ENCODE measurements at places on chromosomes 3 and 15. TPM values are rescaled to one million over a fixed set of nuclear protein-coding genes. Genes with fewer than 3 reads are reported as not detected.

DNA sequence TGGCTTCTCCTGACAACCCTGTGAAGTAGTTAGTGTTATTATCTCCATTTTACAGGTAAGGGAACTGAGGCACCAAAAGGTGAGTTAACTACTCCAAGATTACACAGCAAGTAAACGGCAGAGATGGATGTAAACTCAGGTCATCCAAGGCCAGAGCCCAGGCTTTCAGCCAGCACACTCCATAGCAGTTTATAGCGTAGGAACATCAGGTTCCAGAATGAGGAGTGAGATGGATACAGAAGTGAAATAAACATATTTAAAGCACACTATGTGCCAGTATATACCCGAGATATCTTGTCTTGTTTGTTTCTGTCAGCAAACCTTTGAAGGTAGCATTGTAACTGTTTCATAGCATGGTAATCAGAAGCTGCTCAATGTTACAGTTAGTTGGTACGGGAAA lies 279.0 kb downstream of the OXSM start:
- H3K27ac ChIP-seq, result no peak overlapping the region
- H3K36me3 ChIP-seq, result no peaks in the 10 kb centered on the region
- no peaks in the 10 kb centered on the region for H3K27me3 ChIP-seq

DNA sequence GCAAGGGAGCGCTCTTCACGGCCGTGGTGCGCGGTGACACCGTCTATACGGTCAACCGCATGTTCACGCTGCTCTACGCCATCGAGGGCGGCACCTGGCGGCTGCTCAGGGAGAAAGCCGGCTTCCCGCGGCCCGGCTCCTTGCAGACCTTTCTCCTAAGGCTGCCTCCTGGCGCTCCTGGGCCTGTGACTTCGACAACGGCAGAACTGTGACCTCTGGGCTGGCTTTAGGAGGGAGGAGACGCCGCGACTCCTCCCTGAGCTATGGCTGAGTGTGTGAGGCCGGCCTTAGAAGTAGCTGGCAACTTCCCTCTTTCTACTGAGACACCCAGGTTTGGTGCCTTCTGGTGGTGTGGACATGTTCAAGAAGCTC lies 1.4 kb downstream of the KBTBD13 start:
- no peak overlapping the region for H3K27ac ChIP-seq

GRCh38 chr3:28903171-28903601 lies 377.7 kb upstream of the RBMS3 start:
- DNase-seq, result no peak
- no peaks in the 10 kb centered on the region for H3K4me1 ChIP-seq
- no peak overlapping the region for H3K4me3 ChIP-seq
- no peaks in the 10 kb centered on the region for H3K27me3 ChIP-seq

DNA sequence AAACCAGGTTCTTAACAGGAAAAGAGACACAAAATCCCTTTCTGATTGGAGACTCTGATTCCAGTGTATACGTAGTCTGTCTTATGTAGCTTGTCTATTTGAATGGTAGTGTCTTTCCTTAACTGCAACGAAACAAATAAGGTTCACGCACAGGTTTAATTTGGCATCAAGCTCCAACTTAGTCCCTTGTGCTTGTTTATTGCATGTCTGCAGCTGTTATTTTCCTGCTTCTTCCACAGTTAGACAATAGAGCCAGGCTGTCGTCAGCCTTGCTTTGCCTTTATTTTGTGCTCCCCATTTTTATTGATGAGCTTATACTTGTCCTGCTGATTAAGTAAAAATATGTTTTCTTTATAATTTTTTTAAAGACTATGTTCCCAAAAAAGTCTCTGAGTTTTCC lies 152.7 kb upstream of the CDIN1 start:
- no peak for DNase-seq
- H3K27me3 ChIP-seq, result no peaks in the 10 kb centered on the region
- H3K27ac ChIP-seq, result no peak overlapping the region
- no peak overlapping the region for H3K4me3 ChIP-seq

- no peaks in the 10 kb centered on the region for H3K27me3 ChIP-seq
- no peaks in the 10 kb centered on the region for H3K36me3 ChIP-seq
- H3K4me3 ChIP-seq, result no peak overlapping the region
- no peak for DNase-seq
- H3K4me1 ChIP-seq, result no peaks in the 10 kb centered on the region
- no peak overlapping the region for H3K27ac ChIP-seq
Measured at GRCh38 chr15:81575436-81576123, 201.6 kb upstream of the TMC3 start.

Gene RAB6B
- 0.51 TPM for total RNA-seq

DNA sequence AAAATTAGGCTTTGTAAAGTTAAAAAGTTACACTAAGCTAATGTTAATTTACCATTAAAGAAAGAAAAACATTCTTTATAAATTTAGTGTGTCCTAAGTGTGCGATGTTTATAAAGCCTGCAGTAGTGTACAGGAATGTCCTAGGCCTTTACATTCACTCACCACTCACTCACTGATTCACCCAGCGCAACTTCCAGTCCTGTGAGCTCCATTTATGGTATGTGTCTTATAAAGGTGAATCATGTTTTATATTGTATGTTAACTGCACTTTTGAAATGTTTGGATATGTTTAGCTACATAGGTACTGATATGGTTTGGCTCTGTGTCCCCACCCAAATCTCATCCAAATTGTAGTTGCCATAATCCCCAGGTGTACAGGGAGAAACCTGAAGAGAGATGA lies 549.7 kb upstream of the EPHA6 start:
- no peak overlapping the region for H3K4me3 ChIP-seq
- H3K36me3 ChIP-seq, result no peaks in the 10 kb centered on the region
- no peaks in the 10 kb centered on the region for H3K27me3 ChIP-seq

DNA sequence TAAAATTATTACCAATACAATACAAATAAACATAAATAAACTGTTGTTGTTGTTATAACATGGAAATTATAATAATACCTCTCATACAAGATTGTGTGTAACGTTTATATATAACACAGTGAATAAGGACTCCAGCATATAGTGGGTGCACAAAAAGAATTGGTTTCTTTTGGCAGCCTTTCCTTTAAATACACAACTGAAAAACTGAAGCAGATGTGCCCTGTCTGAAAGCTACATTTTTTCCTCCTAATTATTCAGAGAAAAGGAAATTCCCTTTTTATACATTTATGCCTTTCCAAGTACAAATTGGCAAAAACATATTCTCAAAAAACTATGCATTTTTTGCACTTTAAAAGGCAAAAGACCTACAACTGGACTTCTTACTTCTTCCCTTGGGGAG lies 928.9 kb upstream of the NR2F2 start:
- peaks cover 4% of the 10 kb centered on the region for H3K4me1 ChIP-seq
- no peak overlapping the region for H3K27ac ChIP-seq
- H3K36me3 ChIP-seq, result no peaks in the 10 kb centered on the region
- H3K27me3 ChIP-seq, result no peaks in the 10 kb centered on the region
- no peak overlapping the region for H3K4me3 ChIP-seq
- DNase-seq, result no peak

Gene STRIT1
- not detected for total RNA-seq

Gene GABRA5
- total RNA-seq, result not detected

- peaks cover 8% of the 10 kb centered on the region for H3K27me3 ChIP-seq
- DNase-seq, result no peak
- H3K4me1 ChIP-seq, result no peaks in the 10 kb centered on the region
Measured at GRCh38 chr3:32831791-32832190, 14.0 kb downstream of the TRIM71 start.

- no peak overlapping the region for H3K4me3 ChIP-seq
- H3K27me3 ChIP-seq, result no peaks in the 10 kb centered on the region
- H3K4me1 ChIP-seq, result peaks cover 2% of the 10 kb centered on the region
- H3K27ac ChIP-seq, result no peak overlapping the region
- no peak for DNase-seq
Measured at GRCh38 chr15:36603987-36604386, 24.6 kb downstream of the CDIN1 start.

- H3K36me3 ChIP-seq, result no peaks in the 10 kb centered on the region
- DNase-seq, result peak; percentile 70
- no peak overlapping the region for H3K27ac ChIP-seq
- H3K27me3 ChIP-seq, result no peaks in the 10 kb centered on the region
- peaks cover 7% of the 10 kb centered on the region for H3K4me1 ChIP-seq
- H3K4me3 ChIP-seq, result no peak overlapping the region
Measured at GRCh38 chr3:29686889-29687592, 406.2 kb downstream of the RBMS3 start.

Gene NOP10
- total RNA-seq, result 189 TPM

GRCh38 chr3:9884555-9885165 lies 4.6 kb upstream of the CIDEC start:
- no peak overlapping the region for H3K4me3 ChIP-seq
- peaks cover 5% of the 10 kb centered on the region for H3K4me1 ChIP-seq
- no peaks in the 10 kb centered on the region for H3K36me3 ChIP-seq
- no peaks in the 10 kb centered on the region for H3K27me3 ChIP-seq
- DNase-seq, result peak; percentile 88
- H3K27ac ChIP-seq, result peak overlapping the region; percentile 43

Gene ALG1L2
- 0.50 TPM for total RNA-seq

DNA sequence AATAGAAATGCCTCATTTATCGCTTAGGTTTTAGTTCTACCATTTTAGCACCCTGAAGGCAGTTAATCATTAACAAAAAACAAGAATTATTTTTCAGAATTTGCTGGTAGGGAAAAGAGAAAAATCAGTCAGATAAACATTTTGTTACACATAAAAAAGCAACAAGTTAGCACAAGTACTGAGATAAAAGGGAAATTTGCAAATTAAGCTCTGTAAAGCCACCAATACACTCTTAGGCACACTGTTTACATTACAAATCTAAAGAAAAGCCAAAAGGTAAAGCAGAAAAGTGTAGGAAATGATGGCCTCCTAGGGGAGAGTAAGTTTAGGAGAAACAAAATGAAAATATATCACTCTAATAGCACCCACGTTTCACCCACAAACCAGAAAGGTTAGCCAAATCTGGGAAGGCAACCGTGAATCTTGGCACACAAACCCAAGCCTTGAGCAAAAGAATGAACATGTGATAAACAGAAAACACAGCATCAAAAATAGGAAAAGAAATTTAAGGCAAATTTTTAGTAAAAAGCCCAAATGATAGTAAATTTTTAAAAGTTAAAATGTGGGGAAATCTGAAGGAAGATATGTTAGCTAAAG lies 1.6 kb upstream of the SATB1 start:
- H3K4me1 ChIP-seq, result peaks cover 2% of the 10 kb centered on the region
- no peak overlapping the region for H3K4me3 ChIP-seq
- H3K27ac ChIP-seq, result no peak overlapping the region
- no peaks in the 10 kb centered on the region for H3K27me3 ChIP-seq
- DNase-seq, result no peak

DNA sequence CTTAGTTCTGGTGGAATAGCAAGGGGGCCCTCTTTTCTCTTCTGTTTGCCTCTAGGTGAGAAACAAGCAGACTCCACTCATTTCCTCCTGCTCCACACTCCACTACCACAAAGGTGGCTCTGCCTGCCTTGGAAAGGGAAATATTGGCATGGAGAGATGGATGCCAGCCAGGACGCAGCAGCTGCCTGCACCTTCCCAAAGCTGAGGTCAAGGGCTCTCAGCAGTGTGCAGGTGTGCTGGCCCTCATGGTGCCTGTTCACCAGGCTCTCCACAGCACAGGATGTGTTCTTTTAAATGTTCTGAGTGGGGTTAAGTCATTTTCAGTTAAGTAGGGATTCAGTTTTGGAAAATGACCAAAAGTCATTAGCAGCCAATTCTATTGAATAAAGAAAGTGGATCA lies 211.2 kb upstream of the STRIT1 start:
- H3K4me3 ChIP-seq, result no peak overlapping the region
- H3K4me1 ChIP-seq, result no peaks in the 10 kb centered on the region
- H3K27ac ChIP-seq, result no peak overlapping the region
- H3K36me3 ChIP-seq, result no peaks in the 10 kb centered on the region
- no peaks in the 10 kb centered on the region for H3K27me3 ChIP-seq
- DNase-seq, result no peak

DNA sequence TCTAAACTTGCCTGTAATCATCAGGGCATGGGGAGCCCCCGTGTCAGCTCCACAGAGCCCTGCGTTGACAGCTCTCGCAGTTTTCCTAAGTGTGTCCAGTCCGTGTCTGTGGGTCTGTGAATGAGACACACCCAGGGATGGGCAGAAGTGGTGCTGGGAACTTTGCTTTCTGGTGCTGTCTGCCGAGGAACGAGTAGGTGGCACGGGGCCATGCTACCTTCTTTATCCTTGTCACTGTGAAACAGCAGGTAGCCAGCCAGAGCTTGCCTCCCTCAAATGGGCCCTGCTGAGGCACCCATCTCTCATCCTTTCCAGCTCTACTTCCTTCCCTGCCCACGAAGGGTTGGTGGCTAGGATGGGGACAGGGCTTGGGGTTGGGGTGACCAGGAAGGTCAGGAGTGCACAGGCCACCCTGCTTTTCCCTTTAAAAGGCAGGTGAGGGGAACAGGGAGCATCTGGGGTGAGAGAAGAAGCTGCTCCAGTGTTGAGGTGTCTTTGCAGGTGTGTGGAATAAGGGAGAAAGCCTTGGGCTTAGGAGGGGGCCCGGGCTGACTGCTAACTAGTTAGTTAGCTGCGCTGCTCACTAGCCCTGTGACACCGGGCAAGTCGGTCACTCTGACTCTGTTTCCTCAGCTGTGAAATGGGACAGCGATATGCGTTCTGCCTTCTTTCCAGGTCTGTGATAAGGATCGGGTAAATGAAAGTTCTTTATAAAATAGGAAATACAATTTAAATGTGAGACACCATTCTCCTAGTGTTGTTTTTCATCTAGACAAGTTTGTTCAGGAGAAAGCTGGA lies 27.9 kb downstream of the PDIA5 start:
- no peak for DNase-seq
- peaks cover 13% of the 10 kb centered on the region for H3K36me3 ChIP-seq
- peaks cover 3% of the 10 kb centered on the region for H3K4me1 ChIP-seq
- no peaks in the 10 kb centered on the region for H3K27me3 ChIP-seq
- no peak overlapping the region for H3K4me3 ChIP-seq
- no peak overlapping the region for H3K27ac ChIP-seq

Gene MESP2
- 0.99 TPM for total RNA-seq

DNA sequence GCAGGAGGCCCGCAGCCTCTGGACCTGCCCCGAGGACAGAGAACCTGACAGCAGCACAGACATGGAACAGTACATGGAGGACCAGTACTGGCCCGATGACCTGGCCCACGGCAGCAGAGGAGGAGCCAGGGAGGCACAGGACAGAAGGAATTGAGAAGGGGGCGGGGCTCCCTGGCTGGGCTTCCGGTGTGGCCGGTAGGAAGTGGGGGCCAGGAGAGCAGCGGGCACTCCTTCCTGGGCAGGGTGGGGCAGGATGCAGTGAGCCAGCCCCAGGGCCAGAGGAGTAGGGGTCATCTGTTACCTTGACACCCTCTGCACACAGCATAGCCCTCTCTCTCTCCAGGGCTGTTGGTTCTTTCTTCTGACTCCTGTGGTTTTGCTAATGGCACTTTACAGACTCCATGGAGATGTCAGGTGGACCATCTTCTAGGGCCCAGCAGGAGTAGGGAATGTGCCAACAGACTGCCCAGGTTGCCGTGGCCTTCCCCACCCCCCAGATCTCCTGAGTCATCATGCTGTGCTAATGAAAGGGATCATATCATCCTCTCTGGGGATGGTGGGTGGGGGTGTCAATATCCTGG lies 8.6 kb upstream of the ISG20 start:
- peaks cover 40% of the 10 kb centered on the region for H3K36me3 ChIP-seq
- H3K4me3 ChIP-seq, result no peak overlapping the region
- H3K27me3 ChIP-seq, result no peaks in the 10 kb centered on the region

DNA sequence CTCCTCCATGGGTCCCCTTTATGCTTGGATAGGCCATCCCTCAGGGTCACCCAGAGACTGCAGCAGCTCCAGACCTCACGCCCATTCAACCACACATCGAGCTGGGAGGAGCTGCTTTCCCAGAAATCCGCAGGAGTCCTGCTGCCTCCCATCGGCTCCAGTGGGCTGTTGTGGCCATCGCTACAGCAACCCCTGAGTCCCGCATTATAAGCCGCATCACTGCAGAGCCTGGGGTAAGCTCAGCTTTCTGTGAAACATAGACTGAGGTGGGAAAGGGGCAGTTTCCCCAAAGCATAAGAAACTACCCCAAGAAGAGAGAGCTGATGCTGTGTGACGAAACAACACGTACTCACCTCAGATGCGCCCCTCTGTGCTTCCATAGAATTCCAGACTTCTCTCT lies 35.7 kb downstream of the MRPL46 start:
- no peaks in the 10 kb centered on the region for H3K4me1 ChIP-seq
- H3K27ac ChIP-seq, result no peak overlapping the region

Measured in fibroblast of lung (primary cell).